ENCODE measurements at places on chromosomes 11 and 22.

DNA sequence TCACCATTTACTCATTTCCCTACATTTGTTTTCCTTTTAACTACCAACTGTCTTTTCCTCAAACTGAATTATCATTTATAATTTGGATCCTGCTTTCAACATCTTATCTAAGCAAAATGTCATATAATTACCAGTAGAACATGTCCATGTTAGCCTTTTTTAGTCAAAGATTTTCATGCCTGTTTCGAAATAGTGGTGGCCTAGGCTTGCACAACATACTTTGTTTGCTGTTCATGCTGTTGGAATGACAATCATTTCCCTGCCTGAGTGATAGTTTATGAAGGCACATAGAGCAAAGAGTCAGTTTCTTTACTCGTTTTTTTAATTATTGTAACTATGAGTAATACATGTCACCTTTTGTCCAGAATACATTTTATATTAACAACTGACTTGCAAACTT lies 144.3 kb upstream of the ANO3 start:
- no peak for DNase-seq

GRCh38 chr11:24234822-24235508 lies 261.9 kb upstream of the LUZP2 start:
- DNase-seq = no peak

GRCh38 chr11:66326261-66327111 lies 9.6 kb upstream of the CD248 start:
- peak; percentile 57 for DNase-seq

GRCh38 chr11:120950880-120951279 lies 73.0 kb upstream of the TBCEL start:
- no peak for DNase-seq

- DNase-seq = no peak
Measured at GRCh38 chr11:70067036-70067435, 11.1 kb upstream of the ANO1 start.

DNA sequence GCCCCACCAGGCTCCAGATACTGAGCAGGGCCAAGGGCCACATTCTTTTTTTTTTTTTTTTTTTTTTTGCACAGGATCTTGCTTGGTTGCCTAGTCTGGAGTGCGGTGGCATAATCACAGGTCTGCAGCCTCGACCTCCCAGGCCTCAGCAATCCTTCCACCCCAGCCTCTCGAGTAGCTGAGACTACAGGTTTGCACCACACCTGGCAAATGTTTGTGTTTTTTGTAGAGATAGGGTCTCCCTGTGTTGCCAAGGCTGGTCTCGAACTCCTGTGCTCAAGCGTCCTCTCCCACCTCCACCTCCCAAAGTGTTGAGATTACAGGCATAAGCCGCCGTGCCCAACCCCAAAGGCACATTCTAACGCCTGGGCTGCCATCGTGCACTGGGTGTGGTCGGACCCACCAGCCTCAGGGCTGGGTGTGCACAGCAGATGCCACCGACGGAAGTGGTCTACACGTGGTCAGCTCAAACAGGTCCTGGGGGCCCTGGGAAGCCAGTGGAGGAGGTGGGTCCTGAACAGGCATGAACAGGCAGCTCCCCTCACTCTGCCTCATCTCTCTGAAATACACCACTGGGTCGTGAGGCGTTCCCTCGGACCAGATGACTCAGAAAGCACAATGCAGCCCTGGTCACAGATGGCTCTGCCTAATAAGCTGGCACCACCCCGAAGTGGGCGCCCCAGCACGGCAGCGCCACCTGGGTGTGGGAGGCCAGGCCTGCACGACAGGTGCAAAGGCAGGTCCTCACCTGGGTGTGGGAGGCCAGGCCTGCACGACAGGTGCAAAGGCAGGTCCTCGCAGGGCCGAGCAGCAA lies 5.1 kb upstream of the B4GALNT4 start:
- peak; percentile 60 for DNase-seq

DNA sequence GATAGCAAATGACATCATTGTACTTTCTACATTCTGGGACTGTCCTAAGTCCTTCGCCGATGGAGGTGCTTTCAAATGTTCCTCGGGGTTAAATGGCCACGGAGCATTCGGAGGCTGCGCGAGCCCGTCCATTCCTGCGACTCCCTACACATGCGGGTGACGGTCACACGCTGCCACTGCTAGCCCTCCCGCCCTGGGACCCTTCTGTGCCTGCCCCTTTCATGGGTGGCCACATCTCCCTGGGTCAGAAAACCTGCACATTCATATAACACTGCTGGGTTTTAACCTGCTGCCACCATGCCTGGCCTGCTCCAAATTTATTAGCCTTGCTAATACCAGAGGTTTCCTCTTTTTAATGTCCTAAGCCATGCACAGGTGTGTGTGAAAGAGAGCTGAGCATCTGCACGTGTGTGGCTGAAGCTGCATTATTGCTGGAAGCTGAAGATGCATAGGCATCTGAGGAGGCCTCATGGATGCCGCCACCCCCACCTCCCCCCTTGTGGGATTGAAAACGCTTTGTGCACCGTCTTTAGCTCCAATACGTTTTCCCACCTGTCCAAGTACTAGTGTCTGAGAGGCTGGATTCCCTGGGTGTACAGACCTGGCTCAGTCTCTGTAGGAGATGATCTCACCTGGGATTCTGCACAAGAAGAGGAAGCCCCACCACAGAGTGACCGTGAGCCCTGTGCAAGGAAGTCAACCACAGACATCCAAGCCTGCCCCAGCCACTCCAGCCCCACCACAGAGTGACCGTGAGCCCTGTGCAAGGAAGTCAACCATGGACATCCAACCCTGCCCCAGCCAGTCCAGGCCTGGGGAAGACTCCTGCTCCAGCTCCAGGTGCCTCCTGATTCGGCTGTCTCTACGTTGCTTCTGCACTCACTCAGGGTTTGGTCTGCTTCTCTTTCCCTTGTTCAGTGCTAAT lies 626.4 kb downstream of the BRD1 start:
- no peak for DNase-seq

DNA sequence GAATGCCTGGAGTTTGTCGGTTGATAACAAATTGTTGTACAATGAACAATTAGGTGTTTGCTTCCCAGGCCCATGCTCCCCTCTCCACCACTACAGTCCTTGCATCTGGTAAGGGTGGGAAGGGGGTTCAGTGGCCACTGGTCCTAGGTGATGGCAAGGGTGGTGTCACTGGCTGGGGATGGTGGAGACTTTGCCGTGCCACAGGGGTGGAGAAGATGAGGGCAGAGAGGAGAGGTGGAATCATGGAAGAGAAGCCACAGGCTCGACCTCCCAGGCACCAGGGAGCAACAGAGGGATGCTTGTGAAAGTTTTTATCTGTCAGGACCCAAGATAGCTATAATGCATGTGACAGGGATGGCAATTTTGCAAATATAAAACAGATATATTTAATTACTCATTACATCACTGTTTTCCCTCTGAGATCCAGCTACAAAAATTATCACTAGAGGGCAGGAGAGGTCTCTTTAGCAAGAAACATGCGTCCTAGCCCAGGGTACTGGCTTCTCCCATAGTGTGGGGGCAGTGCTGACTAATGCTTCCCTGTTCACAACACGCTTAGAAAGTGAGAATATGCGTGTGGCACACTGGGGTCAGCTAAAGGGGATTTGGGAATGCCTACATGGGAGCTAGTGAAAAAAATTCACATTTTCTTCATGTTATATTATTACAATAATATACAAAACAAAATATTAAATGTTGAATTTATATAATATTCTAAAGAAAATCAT lies 49.0 kb upstream of the AMPD3 start:
- peak; percentile 41 for DNase-seq

GRCh38 chr22:46678785-46679700 lies 58.9 kb downstream of the GRAMD4 start:
- DNase-seq = no peak

DNA sequence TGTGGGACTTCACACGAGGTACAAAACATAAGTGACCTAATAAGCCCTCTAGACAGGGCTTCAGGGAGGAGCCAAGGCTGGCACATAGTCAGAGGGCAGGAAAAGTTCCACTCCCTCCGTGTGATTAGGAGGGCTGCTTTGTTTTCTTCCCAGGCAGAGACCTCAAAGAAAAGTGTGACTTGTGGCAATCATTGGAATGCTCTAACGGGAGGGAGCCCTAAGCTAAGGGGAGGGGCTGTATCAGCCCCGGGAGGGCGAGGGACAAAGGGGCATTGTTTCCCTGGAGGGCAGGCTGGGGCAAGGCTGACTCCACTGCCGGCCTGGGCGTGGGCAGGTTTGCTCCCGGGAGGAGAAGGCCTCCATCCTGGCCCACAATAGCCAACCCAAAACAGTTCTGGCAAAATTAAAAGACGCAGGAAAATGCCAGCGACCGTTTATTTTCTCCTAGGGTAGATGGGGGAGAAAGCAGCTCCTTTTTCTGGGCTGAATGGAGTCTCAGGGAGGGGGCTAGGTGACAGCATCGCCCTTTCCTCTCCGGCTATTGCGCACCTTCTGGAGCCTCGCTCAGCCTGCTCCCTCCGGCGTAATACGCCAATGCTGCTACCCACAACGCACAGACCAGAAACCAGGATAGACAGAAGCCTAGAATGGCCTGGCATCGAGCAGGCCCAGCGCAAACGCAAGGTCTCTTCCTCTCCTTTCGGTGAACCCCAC lies 60.2 kb downstream of the ENDOD1 start:
- DNase-seq = no peak

DNA sequence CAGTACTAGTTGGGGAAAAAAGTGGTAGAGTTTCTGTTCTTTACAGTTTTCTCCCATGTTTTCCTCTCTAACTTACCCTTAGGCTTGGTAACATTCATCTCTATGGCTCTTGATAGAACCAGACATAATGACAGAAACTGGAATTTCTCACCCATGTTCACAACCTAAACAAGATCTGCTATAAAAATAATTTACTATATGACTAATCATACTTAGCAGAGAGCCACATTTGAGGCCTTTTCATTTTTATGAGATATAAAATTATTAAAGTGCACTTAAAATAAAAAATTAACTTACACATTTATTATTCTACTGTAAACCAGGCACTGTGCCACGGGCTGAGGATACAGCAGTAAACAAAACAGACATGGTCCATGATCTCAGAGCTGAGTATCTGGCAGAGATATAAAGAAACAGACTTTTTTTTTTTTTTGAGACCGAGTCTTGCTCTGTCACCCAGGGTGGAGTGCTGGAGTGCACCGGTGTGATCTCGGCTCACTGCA lies 98.1 kb downstream of the GAB2 start:
- no peak for DNase-seq

DNA sequence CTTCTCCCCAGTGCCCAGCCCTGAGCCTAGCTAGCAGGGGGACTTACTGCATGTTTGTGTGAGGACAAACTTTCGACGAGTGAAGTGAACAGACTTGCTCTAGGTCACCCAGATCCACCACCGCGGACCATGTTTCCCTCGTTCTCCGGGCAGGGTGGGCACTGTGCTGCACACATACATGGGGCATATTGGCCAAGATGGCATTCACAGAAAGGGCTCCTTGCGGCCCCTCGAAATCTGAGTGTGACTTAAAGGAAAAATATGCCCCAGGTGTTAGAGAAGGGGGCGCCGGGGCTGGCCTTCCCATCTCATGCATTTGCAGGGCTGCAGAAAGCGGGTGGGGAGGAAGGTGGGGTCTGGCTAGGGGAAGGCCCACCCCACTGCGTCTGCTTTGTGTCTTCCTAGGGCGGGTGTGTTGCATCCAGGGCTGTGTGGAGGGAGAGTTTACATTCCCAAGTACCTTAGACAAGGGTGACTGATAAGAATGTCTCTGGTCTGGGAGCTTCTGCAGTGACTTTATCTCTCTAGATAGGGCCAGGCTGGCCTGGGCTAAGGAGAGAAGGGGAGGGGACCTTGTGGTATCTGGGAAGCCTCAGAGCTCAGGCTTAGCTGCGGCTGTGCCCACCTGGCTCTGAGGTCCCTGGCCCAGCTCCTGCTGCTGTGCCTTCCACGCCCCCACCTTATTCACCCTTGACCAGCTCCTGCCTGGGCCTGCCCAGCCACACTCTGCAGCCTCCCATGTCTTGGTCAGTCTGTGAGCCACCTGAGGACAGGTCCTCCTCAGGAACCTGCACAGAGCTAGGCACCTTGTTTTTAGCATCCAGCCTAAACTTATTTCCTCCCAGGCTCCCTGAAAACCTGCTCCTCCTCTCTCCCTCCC lies 45.8 kb downstream of the LRRC32 start:
- no peak for DNase-seq

DNA sequence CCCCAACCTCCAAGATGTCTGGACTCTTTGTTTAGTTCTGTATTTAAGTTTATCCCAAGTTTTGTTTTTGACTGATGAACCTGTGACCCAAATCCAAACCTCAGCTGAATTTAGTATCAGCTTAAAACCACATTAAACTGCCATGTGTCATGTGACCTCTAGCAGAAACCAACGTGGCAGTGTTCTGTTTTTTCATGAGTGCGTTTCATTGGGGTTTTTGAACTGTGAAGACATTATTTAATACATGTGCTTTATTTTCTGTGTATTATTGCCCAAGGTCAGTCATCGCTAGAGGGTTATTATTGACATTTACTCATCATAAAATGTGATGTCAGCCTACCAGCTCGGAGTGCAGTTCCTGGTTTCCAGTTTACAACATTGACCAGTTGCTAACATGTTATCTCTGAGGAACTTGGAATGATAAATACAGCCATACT lies 1.8 kb downstream of the TLCD5 start:
- DNase-seq = no peak

GRCh38 chr11:7498193-7498592 lies 12.9 kb downstream of the OLFML1 start:
- DNase-seq = no peak

- no peak for DNase-seq
Measured at GRCh38 chr11:2363130-2363529, 14.0 kb upstream of the CD81 start.

- DNase-seq = no peak
Measured at GRCh38 chr11:127136438-127136837, 135.9 kb upstream of the KIRREL3 start.

DNA sequence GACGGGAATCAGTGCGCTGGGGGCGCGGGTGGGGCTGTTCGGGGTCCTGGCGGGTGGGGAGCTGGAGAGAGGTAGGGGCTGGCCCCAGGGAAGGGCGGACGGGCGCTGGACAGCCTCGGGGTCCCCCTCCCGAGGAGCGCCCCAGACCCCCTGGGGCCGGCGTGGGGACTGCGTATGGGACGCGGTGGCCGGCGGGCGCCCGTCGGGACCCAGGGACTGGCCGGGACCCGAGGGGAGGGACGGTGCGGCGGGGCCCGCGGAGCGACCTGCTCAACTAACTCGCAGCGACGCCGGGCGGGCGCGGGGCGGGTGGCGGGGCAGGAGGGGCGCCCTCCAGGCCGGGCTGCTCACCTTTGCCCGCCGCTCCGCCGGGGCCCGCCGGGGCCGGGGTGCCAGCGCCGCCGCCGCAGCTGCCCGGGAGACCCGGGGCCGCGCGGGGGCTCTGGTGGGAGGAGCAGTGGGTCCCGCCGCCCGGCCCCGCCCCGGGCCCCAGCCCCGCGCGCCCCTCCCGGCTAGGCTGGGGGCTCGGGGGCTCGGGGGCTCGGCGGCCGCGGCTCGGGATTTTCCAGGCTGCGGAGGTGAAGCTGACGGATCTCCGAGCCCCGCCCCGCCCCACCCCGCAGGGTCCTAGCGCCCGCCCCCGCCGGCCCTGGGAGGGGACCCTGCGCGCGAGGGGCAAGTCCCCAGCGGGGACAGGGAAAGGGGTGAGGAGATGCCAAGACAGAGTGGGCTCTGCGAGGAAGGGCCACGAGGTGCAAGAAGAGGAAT lies 12.3 kb downstream of the STARD10 start:
- peak; percentile 76 for DNase-seq
